ENCODE measurements at places on chromosomes 1 and 21.
A peak's percentile ranks its signal among the peaks of the same experiment; 100 is the strongest.

- no peak for DNase-seq
Observed at GRCh38 chr1:19435181-19435580, 50.2 kb downstream of the CAPZB start.

DNA sequence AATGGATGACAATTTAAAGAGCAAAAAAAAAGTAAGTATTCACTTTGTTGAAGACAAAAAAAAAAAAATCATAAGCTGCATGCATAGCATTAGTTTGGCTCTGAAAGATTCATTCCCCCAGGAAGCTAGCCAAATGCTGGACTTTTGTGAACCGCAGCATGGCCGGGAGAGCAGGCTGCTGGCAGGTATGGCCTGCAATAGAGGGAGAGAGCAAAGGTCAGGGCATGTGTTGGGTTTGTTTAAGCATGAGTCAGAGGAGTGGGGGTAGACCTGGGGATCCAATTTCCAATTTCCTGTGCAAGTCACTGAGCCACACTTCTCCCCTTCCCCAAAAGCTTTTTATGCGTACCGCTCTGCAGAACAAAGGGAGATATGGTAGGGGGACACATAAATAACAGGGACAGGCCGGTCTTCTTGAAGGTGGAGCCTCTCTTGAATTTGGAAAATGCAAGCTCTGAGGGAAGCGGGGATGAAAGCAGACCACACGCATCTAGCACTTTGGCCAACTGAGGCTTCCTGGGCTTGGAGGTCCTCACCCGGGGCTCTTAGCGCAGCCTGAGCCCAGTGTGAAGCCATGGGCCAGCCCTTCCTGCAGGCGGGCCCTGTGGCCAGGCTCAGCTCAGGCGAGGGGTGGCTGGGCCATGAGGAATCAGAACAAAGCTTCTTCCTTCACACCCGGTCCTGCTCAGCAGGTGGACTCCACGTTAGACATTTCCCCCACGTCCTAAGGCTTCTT, 171.1 kb downstream of the TOMM20 start:
- no peak for DNase-seq

GRCh38 chr1:108829498-108829916, 27.4 kb downstream of the AKNAD1 start:
- no peak for DNase-seq

GRCh38 chr21:16620786-16621320, 891.1 kb downstream of the USP25 start:
- DNase-seq = no peak

GRCh38 chr1:13830616-13831280, 130.8 kb downstream of the PRDM2 start:
- no peak for DNase-seq

GRCh38 chr1:184803180-184803492, 48.5 kb upstream of the EDEM3 start:
- no peak for DNase-seq

DNA sequence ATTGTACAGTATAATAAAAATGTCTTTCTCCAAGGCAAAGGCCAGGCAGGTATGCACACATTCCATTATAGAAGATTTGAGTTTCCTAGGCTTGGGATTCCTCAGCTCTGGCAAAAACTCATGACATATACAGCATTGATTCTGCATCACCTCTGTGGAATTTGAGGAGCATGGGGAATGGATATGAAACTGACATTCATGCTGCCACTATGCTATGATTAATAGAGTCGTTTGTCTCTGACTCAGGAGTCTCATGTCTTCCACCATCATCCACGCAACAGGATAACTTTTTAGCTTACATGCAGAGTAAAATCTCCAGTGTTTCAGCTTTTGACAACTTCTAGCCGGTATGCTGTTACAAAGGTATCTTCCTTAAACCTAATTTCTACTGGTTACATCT, 49.8 kb upstream of the ADORA3 start:
- DNase-seq = no peak

DNA sequence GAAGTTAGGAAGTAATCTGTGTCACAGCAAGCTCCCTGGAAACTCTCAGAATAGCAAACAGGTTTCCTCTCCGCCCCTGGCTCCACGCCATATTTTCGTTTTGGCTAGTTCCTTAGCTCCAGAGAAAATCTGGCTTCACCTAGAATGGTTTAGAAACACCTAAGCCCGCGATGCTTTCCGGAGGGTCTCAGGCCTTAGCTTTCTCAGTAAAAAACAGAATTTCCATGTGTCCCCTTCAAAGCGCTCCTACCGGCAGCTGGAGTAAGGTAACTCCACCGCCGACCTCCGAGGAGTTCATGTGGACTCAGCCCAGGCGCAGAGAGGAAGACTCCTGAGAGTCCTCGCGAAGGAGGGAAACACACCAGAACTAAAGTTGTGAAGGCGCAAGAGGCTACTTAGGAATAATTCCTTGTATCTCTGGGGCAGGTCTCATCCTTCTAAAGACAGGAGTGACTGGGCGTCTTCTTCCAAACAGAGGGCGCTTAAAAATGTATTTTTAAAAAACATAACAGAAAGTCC, 406 bp downstream of the KIAA0040 start:
- DNase-seq = peak; percentile 33

GRCh38 chr1:203513585-203514031, 19.7 kb downstream of the OPTC start:
- no peak for DNase-seq

DNA sequence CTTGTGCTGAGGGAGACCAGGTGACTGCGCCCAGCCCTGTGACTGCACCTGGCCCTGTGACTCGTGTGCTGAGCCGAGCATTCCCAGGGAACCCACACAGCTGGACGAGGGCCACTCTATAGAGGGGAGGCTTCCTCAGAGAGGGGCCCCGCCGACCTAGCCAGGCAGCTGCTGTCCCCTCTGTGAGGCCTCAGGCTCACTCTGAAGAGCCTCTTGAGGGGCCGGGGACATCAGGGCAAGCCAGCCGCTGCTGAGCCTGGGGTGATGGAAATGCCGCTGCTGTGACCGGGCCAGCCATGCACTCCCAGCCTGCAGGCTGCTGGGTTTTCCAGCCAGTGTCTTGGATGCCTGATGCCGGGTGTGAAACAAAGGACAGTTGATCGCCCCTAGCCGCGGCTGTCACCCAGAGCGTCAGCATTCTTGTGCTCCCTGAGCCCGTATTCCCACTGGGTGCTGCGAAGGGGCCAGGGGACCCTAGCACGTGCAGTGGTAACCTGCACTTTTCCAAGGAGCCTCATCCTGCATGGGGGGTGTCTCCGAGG, 17.5 kb downstream of the PFKL start:
- no peak for DNase-seq

- no peak for DNase-seq
Observed at GRCh38 chr1:234902774-234903547, 225.7 kb downstream of the TOMM20 start.

- DNase-seq = no peak
Observed at GRCh38 chr21:41967708-41968107, 13.9 kb upstream of the C2CD2 start.

GRCh38 chr1:80675454-80675853, 1125.3 kb upstream of the ADGRL2 start:
- no peak for DNase-seq

GRCh38 chr1:44694863-44695478, 20.5 kb downstream of the ARMH1 start:
- no peak for DNase-seq

- no peak for DNase-seq
Observed at GRCh38 chr1:197388801-197389200, 120.7 kb downstream of the CRB1 start.

DNA sequence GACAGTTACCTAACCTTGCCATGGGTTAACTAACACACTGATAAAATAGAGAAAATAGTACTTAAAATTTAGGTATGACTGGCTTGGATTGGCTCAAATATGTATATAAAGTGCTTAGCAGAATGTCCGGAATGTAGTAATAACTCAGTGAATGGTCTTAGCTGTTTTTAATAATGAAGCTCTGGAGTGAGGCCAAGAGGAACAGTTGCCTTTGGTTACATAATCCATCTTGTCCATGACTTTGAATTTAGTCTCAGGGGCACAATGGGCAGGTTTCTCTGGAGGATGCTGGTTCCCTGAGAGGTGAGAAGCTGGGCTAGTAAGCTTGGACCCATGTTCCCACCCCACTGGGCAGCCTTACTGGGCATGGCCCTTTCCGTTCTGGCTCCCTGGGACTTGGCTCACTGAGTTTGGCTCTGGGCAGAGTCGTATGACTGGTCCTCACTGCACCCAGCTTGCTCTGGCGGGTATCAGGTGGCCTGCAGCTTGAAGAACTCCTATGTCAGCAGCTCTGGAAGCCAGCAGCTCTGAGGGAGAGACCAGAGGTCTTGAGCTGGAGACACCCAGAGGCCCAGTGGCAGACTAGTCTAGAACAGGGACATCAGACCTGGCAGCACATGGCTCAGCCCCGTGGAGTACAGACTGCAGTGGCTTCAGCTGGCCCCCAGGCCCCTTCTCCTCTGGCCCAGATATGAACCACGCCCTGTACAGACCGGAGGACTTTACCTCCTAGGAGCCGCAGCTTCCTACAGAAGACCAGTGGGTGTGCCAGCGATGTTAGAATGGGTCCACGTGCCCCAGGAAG, 40.4 kb downstream of the TENT5C start:
- no peak for DNase-seq

DNA sequence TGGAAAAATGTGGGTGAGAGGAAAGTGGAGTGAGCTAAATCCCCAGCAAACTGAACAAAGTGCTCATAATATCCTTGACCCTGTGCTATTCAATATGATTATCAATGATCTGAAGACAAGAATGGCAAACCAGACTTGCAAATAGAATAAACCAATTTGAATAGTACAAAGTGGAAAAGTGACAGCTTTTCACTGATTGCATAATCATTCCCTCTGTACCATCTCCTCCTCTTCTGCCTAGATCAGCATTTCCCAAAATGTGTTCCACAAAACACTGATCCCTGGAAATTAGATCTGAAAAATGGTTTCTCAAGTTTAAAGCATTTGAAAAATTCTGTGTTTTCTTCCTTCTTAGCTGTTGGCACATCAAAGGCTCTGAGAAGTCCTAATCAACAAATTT, 8.1 kb downstream of the MTF1 start:
- DNase-seq = no peak

DNA sequence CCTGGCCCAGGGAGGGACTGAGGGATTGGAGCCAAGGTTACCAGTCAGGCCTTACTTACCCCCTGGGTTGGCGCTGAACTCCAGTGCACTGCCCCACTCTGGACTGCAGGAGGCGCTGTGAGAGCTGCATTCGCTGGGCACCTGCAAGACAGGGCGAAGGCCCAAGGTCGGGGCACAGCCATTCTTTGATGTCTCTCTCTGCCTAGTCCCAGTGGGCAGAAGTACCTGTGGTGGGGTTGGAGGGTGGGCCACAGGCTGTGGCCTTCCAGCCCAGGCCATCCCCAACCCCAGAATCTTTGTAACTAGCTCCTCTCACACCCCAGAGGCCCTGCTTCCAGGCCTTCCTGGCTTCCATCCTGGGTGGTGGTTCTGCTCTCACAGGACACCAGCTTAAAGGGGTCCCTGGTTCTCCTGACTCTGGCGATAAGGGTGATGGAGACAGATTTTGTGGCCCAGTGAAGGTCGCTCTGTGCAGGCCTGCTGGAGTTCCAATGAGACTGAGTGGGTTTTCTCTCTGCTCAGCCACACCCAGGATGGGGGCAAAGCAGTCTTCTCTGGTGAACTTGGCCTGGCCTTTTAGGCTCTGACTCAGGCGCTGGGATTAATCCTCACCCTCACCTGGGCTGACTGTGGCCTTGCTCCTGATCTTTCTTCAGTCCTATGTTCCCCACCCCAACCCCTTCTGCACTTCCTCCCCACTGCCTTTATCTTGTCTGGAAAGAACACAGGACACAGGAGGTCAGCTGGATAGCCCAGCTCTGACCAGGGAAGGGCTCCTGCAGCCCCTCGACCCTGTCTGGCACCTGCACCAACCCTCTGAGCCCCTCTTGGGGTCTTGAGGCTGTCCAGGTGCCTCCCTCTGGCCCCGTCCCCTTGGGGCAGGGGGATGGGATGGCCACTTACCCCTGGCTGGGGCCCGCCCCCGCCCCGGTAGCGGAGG, 954 bp downstream of the MYOG start:
- no peak for DNase-seq

- no peak for DNase-seq
Observed at GRCh38 chr1:171800342-171800741, 18.9 kb downstream of the METTL13 start.

GRCh38 chr1:165645654-165646366, 14.8 kb downstream of the MGST3 start:
- DNase-seq = peak; percentile 25

DNA sequence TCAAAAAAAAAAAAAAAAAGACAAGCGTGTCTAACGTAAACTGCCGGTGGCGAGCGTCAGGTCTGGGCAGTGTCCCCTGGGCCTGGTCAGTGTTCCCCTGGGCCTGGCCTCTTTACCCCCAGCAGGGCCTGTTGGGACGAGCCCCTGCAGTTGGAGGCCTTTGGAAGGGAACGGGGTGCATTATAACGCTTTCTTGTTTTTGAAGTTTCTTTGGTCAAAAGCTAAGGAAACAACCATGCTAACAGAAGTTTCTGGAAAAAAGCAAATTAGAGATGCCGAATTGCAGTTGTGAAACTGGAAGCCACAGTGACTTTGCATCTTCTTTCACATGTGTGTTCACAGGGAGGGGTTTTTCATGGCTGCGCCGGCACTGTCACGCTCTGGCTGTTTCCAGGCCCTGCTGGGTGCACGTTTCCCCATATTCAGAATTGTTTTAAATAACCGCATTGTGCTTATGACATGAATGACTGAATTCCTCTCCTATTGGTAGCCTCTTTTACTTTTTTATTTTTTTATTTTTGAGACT, 16.0 kb downstream of the RRP1 start:
- DNase-seq = peak; percentile 22

DNA sequence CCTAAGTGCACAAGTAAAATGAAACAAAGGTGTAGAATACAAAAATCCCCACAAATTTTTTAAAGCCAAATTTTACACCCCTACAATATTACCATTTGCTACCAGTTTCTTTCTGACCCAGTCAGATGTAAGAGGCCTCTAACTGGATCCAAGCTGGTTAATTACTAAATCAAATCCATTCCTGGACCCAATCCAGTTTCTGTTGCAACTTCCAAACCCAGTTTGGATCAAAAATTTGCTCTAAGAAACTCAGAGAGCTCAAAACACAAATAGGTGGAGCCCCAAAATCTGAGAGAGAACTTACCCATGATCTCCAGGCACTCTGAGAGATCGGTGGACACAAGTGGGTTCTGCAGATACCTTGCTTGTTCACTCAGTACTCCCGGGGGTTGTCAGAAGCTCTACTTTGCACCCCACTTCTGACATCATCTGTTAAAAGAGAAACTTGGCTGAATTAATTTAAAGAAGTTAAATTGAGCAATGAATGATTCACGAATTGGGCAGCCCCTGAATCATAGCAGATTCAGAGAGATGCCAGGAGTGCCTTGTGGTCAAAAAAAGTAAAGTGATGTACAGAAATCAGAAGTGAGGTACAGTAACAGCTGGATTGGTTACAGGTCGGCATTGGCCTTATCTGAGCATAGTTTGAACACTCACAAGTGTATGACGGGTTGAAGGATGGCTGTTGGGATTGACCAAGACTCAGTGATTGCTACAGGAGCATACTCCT, 448.0 kb downstream of the KCNT2 start:
- no peak for DNase-seq

- DNase-seq = no peak
Observed at GRCh38 chr1:115882913-115883902, 42.3 kb upstream of the NHLH2 start.

DNA sequence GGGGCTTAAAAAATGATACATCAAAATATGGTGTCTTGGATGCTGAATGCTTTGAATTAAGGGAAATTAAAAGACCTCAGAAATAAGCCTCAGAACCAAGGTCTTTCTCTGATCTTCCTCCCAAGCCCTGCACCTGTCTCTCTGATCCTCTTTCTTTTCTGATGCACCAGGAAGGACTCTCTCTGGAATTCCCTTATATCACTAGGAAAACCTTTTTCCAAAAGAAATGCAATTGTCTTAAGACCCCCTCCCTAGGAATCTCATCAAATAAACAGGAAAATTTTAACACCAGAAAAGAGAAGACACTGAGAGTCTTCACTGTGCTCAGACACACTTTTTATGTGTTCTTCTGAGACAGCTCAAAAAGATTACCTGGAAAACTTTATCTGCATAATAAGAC, 159.5 kb upstream of the PTBP2 start:
- no peak for DNase-seq
